ENCODE measurements at places on chromosomes 5 and 9.

- DNase-seq = peak; percentile 49
Observed at GRCh38 chr5:52760695-52761366, 26.9 kb upstream of the ITGA1 start.

- peak; percentile 66 for DNase-seq
Observed at GRCh38 chr5:75324791-75325190, 12.2 kb upstream of the HMGCR start.

- peak; percentile 23 for DNase-seq
Observed at GRCh38 chr5:114360816-114361723, 800 bp upstream of the KCNN2 start.

GRCh38 chr9:105385381-105385985 is 62.4 kb upstream of the FSD1L start:
- peak; percentile 31 for DNase-seq

DNA sequence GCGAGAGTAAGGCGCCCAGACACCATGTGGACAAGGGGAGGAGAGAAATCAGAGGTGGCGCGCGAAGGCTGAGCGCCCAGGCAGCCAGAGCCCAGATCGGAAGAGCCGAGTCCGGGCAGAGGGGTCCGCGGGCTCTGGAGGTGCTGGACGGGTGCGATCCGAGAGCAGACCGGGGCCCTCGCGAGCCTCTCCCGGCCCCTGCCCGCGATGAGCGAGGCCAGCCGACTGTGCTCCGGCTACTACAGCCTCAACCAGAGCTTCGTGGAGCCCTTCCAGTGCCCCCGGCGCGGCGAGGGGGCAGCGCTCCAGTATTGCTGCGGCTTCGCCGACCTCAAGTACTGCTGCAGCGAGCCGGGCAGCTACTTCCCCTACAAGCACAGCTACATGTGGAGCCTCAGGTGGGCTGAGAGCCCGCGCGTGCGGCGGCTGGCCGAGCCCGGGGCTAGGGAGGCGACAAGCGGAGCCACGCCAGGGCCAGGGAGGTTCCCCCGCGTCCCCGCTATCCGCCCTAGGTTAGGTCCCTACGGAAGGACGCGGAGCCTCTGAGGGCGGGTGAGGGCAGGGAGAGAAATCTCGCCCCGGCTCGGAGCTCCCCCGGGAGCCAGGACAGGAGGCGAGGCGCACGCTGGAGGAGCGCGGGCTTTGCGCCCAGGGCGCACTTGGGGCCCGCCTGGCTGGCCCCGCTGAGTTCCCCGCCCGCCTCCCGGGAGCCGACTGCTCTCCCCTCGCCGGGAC is at the start of gene SHISAL2B:
SHISAL2B (plus strand) TSS at position 87 of the 735 bp plus-strand sequence; CDS start at position 208, 121 bp downstream.
- DNase-seq = peak; percentile 25
